PC-3 (cell line): ENCODE measurements at places on chromosomes 16 and 17.

DNA sequence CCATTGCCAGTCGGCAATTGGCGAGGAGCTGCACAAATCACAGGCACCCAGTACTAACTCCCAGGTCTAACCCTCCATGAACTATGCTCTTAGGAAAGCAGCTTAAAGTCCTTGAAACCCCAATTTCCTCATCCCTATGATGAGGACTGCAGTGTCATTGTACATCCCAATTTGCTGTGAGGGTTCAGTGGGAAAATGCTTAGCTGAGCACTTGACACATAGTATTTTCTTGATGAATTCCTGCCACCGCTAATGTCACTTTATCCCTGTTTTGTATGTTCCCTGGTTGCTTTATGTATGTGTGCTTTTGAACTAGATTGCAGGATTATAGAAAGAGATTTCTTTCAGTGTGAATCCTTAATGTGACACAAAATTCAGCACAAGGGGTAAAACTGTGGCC, 161.5 kb upstream of the RBFOX1 start:
- no peak for DNase-seq

GRCh38 chr17:1905190-1905913, 75.5 kb downstream of the RPA1 start:
- no peak for DNase-seq

DNA sequence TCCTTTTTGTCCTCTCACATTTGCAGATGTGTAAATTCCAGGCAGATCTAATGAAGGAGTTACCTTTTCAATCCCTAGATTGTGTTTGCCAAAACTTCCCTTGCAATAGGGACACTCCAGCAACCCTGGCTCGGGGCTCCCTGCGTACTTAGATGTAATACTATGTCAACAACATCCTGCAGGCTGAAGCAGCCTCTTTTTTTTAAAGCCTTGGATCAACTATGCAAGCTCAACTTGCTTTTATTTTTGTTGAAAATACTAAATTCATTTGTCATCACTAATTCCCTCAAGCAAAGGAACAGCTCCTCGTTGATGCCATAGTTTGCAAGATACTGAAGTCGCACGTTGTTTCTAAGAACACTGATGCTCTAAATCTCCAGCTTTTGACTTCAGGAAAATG, 59.1 kb downstream of the GRIN2A start:
- peak; percentile 7 for DNase-seq

DNA sequence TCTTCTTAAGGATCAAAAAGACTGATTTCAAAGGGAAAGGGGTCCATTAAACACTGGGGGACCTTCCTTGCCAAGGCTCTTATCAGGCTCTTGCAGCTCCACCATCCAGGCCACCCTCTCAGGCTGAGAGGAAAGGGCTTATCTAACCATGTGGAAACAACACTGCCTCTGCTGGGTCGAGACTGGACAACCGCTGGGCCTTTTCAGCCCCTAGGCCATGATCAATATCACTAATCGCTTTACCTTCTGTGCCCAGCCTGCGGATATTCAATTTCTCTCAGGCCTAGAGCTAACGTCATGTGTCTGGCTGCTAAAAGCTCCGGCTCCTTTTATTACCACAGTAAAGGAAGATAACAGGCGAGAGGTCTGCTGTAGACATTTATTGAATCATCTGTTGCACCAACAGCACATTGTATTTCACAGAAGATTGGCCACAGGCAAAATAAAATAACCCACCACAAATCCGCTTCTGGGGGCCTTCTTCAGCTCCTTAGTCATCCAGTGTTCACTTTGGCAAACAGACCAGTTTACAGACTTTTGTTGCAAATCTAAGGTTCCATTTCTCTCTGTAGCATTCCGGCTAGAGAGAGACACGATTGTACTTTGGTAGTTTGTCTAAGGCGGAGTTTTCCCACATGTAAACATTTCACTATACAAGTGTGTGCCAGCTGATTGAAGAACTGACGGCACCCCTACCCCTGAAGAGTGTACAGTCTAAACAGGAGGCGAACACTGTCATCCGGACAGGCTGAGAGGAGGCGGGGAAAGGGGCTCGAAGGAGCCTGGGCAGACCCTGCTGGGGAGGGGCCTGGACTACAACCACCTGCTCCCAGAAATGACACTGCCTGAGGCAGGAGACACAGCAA, 13.9 kb downstream of the CYB561 start:
- peak; percentile 92 for DNase-seq

- DNase-seq: no peak
Measured at GRCh38 chr17:21370430-21370829, 5.7 kb upstream of the KCNJ12 start.

GRCh38 chr16:84884596-84885341, 65.0 kb downstream of the CRISPLD2 start:
- DNase-seq: peak; percentile 30

DNA sequence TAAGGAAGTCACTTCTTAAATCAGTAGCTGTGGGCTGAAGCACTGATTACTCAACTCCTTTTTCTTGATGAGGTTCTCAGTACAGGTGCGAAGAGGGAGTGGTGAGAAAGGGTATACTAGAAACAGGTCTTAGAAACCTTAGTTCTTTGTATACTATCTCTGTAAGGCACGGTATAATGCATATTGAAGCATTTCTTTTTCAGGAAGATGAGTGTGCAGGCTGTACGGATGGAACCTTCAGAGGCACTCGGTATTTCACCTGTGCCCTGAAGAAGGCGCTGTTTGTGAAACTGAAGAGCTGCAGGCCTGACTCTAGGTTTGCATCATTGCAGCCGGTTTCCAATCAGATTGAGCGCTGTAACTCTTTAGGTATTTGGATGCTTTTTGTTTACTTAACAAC, 39.2 kb downstream of the CYLD start:
- peak; percentile 15 for DNase-seq

GRCh38 chr16:68283801-68284598, 19.7 kb downstream of the SLC7A6 start:
- DNase-seq: no peak

DNA sequence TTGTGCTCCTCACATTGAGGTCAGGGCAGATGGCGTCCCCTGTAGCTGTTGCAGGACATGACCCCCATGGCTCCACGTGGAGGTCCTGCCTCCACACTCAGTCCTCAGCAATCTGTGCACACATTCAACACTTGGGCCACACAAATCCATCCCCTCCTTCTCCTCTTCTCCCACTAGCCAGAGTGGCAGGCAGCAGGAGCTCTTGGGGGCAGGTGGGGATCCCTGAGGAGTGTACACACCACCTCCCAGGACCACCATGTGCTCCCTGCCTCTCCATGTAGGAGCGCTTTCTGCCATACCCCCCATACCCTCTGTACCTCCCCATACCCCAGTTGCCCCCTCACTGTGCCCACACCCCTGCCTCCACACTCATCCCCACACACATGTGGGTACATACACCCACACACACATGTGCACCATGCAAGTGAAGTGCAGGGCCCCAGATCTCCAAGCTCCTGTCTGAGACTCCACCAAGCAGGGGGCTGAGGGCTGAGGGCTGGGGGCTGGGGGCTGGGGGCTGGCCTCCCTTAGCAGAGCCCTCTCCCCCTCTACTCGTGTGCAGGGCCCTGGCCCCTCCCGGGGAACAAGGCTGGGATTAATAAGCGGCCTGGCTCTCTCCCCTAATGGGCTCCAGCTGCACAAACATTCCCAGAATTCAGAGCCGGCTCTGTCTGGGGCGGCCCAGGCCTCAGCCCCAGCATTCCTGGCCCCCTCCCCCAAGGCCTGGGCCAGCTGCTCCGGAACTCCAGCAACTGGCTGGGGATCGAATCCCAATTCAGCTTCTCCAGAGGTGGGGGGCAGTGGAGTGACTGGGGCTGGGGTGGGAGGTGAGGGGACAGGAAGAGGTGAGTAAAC, 48.2 kb upstream of the MEIOC start:
- no peak for DNase-seq

- no peak for DNase-seq
Measured at GRCh38 chr16:28089205-28089991, 25.9 kb upstream of the GSG1L start.

DNA sequence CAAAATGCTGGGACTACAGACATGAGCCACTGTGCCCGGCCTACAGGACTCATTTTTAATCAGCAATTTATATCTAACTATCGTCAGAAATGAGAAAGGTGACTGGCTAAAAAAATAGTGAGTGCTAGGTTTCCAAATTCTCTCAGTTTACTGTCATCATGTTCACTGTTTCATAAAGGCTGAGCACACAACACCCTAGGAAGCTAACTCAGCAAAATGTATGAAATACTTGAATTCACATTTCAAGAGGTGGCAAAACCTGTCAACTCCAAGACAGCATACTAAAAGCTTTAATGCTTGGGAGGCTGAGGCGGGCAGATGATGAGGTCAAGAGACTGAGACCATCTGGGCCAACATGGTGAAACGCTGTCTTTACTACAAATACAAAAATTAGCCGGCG, 16.7 kb downstream of the WDR45B start:
- no peak for DNase-seq

- peak; percentile 94 for DNase-seq
Measured at GRCh38 chr16:23423496-23424049, 29.4 kb downstream of the COG7 start.

GRCh38 chr16:68539711-68540239, 684 bp downstream of the ZFP90 start:
- DNase-seq: no peak

DNA sequence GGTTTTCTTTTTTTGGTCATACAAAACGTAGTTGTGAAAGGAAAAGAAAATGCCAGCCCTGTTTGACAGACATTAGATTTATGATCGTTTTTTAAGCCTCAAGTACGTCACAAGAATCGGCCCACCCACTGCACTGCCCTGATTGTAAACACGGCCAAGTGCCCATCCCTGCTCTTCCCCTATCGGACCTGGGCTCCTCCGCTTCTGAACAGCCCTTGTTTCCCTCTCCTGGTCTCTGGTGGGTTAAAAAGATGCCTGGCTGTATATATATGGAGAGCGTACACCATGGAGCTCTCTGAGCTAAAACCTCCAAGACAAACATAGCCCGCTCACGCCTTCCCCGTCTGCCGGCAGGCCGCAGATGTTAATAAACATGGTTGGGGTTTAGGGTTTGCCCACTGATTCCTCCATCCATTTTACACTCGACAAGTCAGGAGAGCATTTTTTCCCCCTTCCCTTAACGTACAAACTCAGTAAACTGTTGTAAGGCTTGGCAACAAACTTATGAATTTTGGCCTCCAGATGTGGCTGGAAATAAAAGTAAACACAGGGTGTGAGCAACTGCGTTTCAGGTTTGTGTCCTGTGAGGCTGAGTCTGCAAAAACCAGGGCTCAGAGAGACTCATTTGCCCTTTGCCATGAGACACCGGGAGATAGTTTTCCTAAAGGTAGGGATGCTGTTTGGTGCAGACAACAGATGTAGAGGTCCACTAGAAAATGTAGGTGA, 325.9 kb downstream of the SOX9 start:
- no peak for DNase-seq

DNA sequence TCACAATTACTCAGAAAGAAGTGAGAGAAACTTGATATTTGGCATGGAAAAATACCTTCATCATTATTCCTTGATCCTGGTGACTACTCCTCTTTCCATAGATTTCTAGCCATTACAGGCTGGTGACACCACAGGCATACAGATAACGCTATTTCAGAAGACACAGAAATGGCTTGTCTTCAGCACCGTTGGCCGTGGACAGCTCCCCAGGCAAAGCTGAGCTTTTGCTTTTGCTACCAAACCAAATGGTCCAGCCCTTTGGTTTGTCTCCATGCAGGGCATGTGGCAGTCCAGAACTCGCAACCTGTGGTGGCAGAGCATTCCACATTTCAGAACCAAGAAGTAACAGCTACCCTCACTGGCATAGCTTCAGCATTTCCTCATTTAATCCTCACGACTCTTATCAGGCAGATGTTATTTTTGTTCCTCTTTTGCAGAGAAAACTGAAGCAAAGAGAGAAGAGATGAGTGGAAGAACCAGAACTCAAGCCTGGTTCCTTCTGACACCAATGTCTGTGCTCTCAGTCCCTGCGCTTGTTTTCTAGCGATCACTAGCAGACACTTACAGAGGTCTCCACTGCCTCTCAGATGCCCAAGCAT, 55.5 kb downstream of the HS3ST4 start:
- DNase-seq: peak; percentile 2

DNA sequence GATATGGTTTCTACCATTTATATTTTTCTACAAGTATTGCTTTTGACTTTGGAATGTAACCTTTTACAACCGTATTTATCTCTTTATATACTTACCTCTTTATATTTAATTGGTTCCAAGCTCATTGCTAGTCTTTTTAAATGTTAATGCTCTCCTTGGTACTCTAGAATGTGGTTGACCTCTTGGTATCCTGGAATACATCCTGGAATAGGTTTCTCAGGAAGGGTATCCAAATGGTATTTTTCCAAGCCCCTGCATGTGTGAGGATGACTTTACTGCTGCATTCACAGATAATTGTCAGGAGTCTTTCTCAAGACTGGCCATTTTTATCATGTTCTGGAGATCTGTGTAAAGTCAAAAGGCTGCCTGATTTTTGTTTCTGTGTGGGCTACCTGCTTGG, 30.2 kb downstream of the DNAH17 start:
- no peak for DNase-seq

DNA sequence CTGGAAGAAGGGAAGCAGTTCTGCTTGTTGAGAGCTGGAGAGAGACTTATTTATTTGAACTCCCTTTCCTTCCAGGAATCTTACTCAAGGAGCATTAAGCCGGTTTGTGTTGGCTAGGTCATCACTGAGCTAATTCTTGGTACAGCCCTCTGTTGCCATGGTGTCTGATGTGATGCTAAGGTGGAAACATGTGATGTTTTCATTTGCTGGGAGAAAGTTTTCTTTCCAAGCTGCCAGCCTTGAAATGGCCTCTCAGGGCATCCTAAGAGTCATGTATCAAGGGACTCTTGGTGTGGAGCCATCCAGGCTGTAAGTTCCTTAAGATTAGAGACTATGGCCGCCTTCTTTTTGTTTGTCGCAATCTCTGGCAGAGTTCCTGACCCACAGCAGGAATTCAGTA, 4.2 kb downstream of the PSKH1 start:
- DNase-seq: no peak

DNA sequence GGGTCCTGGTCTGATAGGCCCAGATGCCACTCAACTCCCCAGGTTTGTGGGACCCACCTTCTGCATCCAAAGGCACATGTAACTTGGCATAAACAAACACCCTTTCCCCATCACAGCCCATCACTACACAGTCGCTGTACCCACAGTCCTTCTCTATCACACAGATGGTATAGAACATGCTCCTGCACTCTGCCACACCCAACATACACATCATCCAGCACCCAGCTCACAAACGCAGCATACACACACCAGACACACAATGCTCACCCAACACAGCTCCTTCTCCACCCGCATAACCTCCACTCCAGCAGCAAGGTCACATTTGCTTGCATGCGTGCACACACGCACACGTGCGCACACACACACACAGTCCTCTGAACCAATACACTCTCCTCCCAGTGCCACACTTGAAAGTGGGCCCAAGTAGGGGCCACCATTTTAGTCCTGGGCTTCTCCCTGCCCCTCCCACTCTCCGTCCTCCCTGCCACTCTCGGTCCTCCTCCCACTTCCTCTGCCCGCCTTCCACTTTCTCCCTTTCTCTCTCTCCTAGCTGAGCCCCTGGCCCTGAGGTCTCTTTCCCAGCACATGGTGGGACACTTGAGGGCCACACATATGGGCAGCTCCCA, 8.5 kb upstream of the TMEM92 start:
- no peak for DNase-seq

- no peak for DNase-seq
Measured at GRCh38 chr16:73143576-73144422, 95.9 kb upstream of the ZFHX3 start.
